T-helper 22 cell (primary cell): ENCODE measurements at places on chromosomes 7 and 10.

GRCh38 chr7:51027106-51027934 lies 244.6 kb upstream of the GRB10 start:
- DNase-seq, result no peak

DNA sequence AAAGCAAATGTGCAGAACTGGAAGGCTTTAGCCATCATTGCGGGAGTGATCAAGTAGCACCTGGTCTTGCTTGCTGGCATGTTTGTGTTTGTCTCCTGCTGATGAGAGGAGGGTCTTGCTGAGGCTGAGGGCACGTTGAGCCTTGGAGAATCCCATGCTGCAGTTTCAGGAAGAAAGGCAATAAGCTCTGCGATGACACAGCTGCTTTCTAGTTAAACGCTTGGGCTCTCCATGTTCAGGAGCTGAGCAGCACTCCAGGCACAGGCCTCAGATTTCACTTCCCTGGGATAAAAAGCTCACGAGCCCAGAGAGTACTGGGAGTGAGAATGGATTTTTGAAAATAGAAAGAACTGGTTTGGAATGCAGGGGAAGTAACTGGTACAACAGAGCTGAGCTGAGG lies 100.8 kb downstream of the LRRC18 start:
- no peak for DNase-seq

DNA sequence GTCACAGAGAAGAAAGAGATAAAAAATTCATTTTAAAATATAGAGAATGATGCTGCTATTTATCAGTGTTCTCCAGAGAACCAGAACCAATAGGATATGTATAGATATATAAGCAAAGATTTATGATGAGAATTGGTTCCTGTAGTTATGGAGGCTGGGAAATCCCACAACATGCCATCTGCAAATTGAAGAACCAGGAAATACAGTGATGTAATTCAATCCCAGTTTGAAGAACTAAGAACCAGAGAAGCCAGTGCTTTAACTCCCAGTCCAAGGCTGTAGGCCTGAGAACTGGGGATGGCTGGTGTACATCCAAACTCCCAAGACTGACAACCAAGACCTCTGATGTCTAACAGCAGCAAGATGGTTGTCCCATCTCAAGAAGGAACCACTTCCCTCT lies 192.9 kb upstream of the PLXDC2 start:
- DNase-seq, result no peak

DNA sequence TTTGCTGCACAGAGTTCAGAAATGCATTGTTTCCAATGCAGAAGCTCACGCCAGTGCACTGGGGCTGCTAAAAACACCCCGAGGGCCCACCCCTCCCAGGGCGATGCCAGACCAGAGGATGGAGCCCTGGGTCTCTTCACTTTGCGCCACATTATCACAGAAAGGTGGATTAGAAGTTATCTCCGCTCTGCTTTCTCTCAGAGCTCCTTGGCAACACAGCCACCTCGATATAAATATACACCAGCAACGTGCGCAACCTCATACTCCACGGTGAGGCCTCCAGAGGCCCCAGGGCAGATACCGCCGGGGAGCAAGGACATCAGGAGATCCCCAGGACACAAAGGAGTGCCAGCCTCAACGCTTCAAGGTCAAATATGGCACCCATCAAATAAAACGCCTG lies 121.0 kb upstream of the TBX20 start:
- DNase-seq, result no peak

DNA sequence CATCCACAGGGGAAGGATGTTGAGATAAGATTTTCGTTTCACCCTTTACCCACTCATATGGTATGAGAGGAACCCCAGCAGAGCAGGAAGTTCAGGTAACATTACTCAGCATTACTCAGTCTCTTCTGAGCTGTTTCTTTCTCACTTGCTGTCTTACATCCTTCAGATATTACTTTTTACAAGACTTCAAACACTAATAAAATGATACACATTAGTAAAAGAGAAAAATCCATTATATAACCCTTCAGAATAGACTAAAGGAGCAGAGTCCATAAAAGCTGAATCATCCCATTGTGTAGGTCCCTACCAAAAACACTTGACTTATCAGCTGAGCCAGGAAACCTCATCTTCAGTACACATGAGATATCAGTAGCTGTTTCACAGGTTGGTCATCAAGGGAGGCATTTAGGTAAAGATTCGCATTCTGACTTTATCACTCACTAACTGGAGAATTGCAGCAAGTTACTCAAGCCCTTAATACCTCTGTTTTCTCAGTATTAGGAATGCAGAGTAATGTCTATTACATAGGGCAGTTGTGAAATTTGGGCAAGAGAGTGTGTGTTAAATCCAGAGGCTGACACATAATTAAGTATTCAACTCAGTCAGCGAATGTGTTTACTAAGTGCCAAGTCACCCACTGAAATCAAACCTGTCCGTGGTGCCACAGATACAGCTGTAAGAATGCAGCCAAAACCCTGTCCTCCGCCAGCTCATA lies 44.7 kb downstream of the KLF6 start:
- no peak for DNase-seq

DNA sequence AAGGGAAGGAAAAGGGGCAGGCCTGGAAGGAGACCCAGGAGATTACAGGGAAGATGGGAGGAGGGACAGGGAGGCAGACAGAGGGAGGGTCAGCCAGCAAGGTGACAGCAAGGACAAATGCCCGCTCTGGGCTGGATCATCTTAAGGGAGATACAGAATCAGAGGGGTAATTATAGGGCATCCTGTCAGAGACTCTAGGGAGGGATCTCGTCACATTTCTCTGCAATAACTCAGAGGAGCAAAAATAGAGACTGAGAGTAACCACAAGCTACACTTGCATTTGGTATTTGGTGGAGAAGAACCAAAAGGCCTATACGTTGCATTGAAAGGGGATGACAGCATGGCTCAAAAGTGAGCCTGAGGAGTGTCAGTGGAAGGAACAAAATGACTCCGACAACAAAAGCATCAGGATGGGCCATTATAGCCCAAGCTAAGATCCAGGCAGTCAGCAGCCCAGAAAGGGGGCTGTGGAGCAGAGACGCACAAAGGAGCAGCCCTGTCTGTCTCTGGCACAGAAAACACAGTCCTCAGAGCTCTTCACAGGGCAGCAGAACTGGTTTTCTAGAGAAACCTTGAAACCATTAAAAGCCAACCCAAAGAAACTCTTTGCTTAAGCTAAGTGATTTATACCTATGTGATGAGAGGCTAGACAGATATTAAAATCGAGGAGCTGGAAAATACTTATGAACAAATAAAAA lies 430.2 kb upstream of the VSTM2A start:
- no peak for DNase-seq
